ENCODE measurements at places on chromosomes 4 and X. TPM values are rescaled to one million over a fixed set of nuclear protein-coding genes. Genes with fewer than 3 reads are reported as not detected.

Gene GC
- total RNA-seq: not detected

Gene HS3ST1
- total RNA-seq: not detected

Gene HELT
- total RNA-seq: not detected

DNA sequence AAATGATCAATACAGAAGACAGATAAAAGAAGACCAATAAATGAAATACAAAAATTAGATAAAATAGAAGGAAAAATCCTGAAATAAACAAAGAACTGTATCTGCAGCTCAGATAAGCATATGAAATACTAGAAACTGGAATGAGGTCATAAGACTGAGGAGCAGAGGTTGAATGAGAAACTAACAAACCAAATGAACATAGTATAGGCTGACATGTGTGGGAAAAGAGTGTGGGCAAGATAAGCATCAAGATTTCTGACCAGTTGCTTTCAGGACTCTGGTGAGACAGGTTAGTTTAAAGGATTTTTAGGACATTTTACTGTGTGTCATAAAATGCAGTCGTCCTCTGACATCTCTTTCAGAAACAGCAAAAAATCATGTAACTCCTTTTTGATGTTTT lies 2073.2 kb upstream of the TENM3 start:
- no peak overlapping the region for H3K4me3 ChIP-seq
- peaks cover 4% of the 10 kb centered on the region for H3K27me3 ChIP-seq
- H3K4me1 ChIP-seq: peaks cover under 1% of the 10 kb centered on the region
- H3K27ac ChIP-seq: no peak overlapping the region

DNA sequence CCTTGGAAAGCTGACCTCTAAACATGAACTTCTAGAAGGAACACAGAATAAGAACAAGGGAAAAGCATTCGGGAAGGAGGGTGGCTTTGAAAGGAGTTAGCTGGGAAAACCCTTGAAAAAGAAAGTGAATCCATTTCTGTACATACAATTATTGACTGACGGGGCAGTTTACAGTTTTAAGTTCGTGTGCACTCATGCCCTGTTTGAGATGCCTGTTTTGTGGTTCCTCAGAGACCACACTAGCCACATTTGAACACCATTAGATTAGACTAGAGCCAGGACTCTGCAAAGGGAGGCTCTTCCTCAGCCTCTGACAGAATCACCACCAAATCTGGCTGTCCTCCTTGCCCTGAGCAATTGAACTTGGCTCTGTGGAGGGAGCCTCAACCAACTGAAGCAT lies 158.3 kb downstream of the PALLD start:
- peaks cover 99% of the 10 kb centered on the region for H3K4me1 ChIP-seq
- H3K36me3 ChIP-seq: peaks cover 5% of the 10 kb centered on the region
- H3K27ac ChIP-seq: peak overlapping the region; percentile 92
- H3K27me3 ChIP-seq: no peaks in the 10 kb centered on the region
- no peak for DNase-seq

DNA sequence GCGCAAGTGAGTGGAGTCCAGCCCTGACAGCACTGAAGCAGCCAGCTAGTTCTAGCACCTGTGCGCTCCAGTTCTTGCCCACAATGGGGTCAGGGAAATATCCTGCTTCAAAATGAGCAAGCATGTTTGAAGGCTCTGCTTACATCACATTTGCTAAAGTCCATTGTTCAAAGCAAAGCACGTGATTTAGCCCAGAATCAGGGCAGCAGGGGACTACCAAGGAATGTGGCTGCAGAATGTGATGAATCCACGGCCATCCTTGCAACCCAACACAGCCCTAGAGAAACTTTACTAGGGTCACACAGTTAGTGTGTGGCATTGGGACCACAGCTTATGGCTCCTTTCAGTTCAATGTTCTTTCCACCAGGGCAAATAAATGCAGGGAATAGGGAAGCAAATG lies 47.3 kb upstream of the SMIM31 start:
- no peaks in the 10 kb centered on the region for H3K4me1 ChIP-seq
- H3K4me3 ChIP-seq: no peak overlapping the region
- no peak overlapping the region for H3K27ac ChIP-seq
- H3K36me3 ChIP-seq: no peaks in the 10 kb centered on the region
- peaks cover 4% of the 10 kb centered on the region for H3K27me3 ChIP-seq

GRCh38 chrX:38970845-38971244 lies 169.6 kb downstream of the MID1IP1 start:
- no peak for DNase-seq
- no peak overlapping the region for H3K27ac ChIP-seq
- H3K36me3 ChIP-seq: no peaks in the 10 kb centered on the region
- no peaks in the 10 kb centered on the region for H3K27me3 ChIP-seq
- peaks cover 2% of the 10 kb centered on the region for H3K4me1 ChIP-seq

DNA sequence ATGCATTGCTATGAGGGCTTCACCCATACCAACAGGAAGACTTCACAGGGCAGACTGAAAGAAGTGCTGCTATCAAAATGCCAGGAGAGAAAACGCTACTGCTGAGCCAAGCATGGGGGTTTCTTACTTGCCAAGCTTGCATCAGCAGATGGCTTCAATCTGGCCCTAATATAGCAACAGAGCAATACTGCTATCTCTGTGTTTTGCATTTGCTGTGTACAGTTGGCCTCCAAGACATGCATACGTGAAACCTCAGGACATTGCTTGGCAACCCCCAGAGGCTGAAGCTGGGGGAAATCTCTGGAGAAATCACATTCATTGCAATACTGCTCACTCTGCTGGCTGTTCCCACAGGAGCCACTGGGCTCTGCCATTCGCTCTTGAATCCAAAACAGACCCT lies 127.2 kb upstream of the GPC4 start:
- peaks cover 22% of the 10 kb centered on the region for H3K4me1 ChIP-seq
- H3K36me3 ChIP-seq: no peaks in the 10 kb centered on the region
- no peak overlapping the region for H3K27ac ChIP-seq
- no peaks in the 10 kb centered on the region for H3K27me3 ChIP-seq
- H3K4me3 ChIP-seq: no peak overlapping the region

DNA sequence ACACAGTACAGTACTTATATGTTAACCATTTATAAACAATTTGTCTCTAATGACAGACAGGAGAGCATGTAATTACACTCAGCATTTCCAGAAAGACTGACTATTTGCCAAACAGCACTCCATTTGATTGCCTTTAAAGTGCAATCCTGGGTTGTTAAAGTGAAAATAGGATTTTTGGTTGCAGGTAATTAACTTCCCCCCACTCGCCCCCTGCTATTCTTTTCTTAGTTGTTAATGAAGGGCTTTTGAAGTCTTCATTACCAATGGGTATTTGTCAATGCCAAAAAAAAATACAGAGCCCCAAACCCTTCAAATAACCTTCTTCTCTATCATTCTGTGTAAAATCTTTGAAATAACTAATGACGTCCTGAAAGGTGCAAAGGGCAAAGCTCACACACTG lies 825.6 kb downstream of the STPG2 start:
- H3K36me3 ChIP-seq: no peaks in the 10 kb centered on the region
- no peak for DNase-seq
- no peak overlapping the region for H3K4me3 ChIP-seq
- no peak overlapping the region for H3K27ac ChIP-seq
- no peaks in the 10 kb centered on the region for H3K27me3 ChIP-seq
